ENCODE measurements at places on chromosomes 11 and 22.
A peak's percentile ranks its signal among the peaks of the same experiment; 100 is the strongest.

GRCh38 chr11:82972103-82972502, 70.6 kb downstream of the DDIAS start:
- DNase-seq: no peak

DNA sequence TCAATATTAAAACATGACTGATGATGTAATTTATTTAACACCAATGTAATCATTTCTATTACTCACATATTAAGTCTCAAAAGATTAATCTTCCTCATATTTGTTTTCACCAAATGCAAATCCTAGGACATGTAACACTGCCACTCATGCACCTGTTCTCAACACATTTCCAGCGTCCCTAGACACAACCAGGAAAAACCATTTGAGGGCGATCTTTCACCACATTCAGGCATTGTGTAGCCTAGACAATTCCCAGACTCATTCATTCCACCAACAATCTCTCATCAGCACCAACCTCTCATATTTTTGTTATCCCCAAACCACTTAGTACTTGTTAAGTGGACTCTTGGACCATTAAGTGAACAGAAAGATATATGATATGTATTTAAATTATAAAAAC, 66.1 kb downstream of the SLC36A4 start:
- no peak for DNase-seq

DNA sequence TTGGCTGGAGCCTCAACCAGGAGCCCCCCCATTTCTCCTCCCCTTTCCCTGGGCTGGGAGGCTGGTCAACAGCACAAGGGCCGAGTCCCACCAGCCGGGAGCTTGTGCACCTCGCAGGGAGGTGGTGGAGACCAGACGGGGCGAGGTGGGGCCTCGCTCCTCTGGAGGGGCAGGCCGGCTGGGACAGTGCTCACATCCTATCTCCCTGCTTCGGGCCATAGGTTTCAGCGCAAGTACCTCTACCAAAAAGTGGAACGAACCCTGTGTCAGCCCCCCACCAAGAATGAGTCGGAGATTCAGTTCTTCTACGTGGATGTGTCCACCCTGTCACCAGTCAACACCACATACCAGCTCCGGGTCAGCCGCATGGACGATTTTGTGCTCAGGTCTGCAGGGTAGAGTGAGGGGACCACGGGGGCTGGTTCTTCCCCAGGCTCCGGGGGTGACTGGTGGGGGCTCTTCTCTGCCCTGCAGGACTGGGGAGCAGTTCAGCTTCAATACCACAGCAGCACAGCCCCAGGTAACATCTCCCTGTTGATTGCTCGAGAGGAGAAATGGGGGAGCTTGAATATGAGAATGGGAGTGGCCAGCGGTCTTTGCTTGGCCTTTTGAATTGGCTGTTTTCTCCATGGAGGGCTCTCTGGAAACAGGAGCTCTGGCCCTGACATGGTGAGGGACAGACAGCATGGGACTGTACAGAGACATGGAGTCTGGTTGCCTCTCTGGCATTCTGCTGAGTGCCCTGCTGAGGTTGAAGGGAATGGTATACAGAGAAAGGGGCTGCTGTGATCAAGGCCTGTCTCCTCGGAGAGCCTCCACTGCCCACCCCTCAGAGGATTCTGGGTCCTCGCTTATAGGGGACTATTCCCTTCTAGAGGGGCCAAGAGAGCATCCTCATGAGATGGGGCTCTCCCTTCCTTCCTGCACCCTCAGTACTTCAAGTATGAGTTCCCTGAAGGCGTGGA, 3.3 kb downstream of the SIDT2 start:
- no peak for DNase-seq

GRCh38 chr11:10625982-10626311, 57.5 kb upstream of the LYVE1 start:
- DNase-seq: no peak

- no peak for DNase-seq
These were observed 493.5 kb upstream of the B3GAT1 start for GRCh38 chr11:134905517-134905916.

DNA sequence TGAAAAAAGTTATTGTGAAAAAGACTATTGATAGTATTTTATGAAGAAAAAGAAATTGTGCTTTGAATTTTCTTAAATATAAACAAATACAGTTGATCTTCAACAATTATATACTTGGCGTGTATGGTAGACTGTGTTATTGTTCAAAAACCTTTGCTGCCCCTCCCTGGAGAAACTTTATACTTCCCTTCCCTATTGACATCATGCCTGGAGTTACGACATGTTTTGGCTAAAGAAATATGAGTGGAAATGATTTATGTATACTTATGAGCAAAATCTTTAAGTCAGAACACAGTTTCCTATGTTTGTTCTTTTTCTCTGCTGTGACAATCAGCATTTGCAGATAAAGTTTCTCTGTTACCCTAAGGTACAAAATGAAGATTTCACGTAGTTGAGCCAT, 243.8 kb downstream of the TMEM135 start:
- no peak for DNase-seq

GRCh38 chr11:28877340-28877739, 769.2 kb downstream of the METTL15 start:
- no peak for DNase-seq

- DNase-seq: no peak
These were observed 2.5 kb downstream of the SELENOM start for GRCh38 chr22:31104869-31105268.

DNA sequence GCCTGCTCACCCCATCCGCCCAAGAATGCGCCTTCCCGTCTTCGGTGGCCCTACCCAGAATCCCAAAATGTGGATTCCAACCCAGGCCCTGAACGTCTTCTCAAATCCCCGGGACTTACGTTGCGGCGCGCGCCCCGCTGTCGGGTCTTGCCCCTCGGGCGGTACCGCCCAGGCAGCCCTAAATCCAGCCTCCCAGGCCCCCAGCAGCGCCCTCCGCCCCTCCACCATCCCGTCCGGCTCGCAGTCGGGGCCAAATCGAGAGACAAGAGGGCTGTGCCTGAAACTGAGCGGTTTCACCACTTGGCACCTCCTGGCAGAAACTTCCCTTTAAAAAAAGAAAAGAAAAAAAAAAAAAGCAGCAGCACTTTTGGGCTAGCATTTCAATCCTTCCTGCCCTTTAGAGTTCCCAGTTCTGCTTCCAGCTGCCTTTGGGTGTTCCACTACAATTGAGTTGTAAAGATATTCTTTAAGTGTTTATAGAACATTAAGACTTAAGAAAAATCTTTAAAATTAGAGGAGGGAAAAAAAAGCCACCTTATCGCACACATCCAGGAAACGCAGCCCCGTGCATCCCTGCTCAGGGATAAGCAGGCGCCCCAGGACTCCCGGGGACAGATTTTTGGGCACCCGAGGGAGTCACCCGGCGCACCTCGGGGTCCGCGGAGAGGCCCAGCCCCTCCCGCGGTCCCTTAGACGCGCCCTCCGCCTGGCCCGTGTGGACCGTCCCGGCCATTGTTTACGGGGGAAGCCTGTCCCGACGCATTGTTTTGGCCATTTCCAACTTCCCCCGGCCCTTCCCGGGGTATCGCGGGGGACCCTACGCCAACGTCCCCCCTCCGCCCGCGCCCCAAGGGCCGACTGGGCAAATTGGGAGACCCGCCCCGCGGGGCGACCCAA, 57.6 kb downstream of the KCNJ4 start:
- no peak for DNase-seq

- peak; percentile 60 for DNase-seq
These were observed 58.2 kb upstream of the THY1 start for GRCh38 chr11:119481021-119481666.

DNA sequence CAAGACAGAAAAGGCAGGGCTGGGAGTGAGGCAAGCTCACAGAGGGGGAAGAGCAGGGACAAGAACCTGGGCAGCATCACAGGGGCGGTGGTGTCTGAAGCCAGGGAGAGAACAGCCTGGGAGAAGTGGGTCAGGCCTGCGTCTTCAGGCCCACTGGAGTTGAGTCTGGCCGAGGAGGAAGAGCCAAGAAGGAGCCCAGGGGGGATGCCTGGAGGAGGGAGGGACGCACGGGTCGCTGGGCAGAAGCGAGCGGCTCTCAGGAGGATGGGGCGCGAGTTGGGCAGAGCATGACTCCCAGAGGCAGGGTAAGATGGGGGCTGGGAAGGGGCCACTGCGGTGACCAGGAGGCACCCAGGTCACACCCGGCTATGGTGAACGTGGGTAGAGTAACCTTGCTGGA, 18.5 kb downstream of the LRFN4 start:
- DNase-seq: no peak

GRCh38 chr11:48261600-48261999, 2.1 kb upstream of the OR4X1 start:
- DNase-seq: no peak

DNA sequence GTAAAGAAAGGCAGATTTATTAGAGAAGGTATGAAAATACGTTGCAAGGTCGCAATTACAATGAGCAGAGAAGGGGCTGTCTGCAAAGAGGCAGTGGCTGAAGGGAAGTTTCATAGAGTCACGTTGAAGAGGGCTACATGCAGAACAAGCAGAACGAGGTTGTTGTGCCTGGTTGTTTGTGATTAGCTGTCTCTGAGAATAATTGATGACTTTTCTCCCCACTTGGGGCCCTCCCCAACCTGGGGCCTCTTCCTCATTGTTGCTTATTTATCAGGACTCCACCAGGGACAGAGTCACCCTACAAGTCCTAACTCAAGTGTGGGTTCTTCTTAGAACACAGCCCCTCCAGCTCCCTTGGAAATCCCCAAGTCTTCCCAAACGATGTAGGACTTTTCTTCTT, 29.1 kb downstream of the CSF2RB start:
- DNase-seq: no peak

GRCh38 chr22:20982563-20982882, 426 bp downstream of the LZTR1 start:
- no peak for DNase-seq

- DNase-seq: no peak
These were observed 30.8 kb upstream of the ALDH3B2 start for GRCh38 chr11:67705264-67705663.

DNA sequence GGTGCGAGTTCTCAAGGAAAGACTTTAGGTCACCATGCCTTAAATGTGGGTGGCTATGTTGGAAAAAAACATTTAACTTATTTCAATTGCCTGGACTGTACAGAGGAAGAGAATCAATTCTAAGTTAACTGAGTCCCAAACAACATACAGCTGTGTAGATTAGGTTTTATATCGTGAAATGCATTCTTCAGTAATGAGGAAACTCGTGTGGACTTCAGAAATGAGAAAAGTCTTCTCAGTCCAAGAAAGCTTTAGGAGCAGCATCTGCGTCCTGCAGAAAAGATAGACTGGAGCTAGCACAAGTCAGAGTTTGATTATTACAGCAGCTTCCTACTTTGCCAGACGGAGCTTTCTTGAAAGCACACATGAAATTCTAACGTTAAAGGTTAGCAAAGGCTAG, 673.0 kb downstream of the OPCML start:
- DNase-seq: no peak

DNA sequence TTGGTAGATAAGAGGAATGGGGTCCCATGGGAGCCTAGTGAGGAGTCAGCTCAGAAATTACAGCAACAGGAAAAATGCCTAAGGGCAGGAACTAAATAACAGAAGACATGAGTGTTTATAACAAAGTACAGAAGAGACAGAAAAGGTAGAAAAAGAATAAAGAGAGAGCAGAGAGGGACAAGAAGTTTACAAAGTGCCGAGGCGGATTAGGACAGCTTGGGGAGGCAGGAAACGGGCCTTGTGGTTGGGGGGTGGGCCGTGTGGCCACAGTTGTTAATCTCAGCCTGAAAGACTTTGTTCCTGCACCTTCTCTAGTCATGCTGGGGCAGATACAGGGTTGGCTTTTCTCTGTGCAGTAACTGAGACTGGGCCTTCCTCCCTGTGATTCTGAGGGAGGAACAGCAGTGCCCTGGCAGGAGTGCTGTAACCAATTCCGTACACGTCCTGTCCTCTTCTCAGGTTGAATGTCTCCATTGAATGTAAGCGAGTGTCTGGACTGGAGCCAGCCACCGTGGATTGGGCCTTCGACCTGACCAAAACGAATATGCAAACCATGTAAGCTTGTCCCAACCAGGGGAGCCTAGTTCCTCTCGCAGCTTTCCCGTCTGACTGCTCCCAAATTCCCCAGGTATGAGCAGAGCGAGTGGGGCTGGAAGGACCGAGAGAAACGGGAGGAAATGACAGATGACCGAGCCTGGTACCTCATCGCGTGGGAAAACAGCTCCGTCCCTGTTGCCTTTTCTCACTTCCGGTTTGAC, 13.2 kb downstream of the NAA40 start:
- DNase-seq: no peak

GRCh38 chr11:9973921-9974320, 310.0 kb downstream of the SWAP70 start:
- DNase-seq: no peak

- no peak for DNase-seq
These were observed 7.5 kb downstream of the C11orf24 start for GRCh38 chr11:68264244-68264643.

DNA sequence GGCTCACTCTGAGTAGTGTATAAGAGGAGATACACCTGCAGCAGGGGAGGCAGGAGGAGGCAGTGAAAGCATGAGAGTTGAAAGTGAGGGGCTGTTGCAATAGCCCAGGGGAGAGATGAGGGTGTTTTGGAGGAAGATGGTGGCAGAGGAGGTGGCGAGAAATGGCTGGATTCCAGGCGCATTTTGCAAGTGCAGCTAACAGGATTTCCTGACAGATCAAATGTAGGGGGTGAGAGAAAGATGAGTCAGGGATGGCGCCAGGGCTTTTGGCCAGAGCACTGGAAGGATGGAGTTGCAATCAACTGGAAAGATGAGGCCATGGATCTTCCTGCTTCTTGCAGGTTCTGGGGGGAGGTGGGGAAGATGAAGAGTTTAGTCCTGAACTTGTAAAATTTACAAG, 16.8 kb upstream of the TSPAN18 start:
- DNase-seq: no peak

- no peak for DNase-seq
These were observed 489.4 kb downstream of the KCNA4 start for GRCh38 chr11:29527391-29527936.

DNA sequence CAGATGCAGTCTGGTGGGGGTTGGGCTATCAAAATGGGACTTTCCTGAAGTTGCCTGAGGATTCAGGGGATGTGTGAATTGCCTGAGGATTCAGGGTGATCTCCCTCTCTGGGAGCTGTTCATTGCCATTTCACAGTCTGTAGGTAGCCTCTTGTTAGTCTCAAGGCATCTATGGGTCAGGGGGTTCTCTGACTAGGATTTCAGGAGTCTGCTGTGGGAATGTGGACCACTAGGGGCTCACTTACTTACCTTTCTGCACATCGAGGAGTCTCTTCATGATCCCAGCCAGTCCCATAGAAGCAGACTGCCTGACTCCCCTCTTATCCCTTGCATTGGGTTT, 54.0 kb downstream of the KCNQ1OT1 start:
- no peak for DNase-seq

DNA sequence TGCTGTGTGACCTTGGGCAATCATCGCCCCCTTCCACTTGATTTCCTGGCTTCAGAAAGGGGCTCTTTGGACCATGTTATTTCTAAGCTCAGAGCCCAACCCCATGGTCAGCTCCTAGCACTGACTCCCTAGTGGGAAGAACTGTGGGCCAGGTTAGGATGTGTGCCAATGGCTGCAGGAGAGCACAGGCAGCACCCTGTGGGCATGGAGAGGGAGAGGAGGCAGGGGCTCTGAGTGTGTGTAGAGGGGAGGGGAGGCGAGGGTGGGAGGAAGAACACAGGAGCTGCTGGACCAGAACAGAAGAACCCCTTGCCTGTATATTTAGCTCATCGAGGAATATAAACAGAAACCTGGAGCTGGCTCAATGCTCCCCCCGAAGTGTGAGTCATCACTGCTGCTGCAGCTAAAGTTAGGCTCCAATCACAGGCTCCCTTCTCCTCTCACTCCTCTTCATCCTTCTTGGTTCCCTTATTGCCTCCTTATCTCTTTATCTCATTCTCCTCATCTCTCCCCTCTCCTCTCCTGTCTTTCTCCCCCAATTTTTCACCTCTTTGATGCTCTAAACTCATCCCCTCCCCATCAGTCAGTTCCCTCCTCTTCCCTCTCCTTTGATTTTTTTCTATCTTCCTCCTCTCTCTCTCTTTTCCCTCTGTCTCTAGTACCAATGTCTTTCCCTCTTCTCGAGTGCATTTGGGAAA, 14.5 kb upstream of the RPS19BP1 start:
- no peak for DNase-seq

All from stimulated activated CD4-positive, alpha-beta T cell treated with anti-CD3 and anti-CD28 coated beads, Interleukin-15, amount 100 ng/mL, for 1 hour (primary cell).